ENCODE measurements at places on chromosomes 6 and 20.
A peak's percentile ranks its signal among the peaks of the same experiment; 100 is the strongest.

DNA sequence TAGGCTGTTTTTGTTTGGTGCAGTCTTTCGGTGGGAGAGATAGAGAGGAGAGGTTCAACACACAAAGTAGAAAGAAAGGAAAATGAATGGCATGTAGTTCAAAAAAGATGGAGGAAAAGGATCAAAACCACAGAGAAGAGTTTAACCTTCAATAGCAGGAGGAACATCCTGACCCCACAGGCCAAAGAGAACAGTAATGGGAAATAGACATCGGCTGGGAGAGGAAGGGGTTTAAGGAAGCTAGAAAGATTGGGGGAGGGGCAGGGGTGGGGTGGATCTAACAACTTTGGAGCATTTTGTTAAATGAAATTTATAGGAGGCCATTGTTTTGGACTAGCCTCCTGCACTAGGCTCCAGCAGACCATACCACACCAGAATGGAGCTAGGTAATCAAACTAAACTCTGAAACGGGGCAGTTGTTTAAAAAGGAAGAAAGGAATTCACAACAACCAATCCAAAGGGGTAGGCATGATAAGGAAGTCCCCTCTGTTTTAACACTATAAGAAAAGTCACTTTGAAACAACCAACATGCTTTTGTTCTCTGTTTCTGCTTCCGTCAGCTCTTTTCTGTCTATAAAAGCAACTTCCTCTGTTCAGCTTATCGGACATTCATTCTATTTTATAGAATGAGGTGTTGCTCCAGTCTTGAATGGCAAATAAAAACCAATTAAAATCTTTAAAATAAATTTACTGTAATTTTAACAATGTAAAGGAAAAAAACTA lies 82.6 kb downstream of the EPB41L2 start:
- DNase-seq, result no peak

GRCh38 chr6:147949981-147950622 lies 392.5 kb upstream of the SASH1 start:
- DNase-seq, result no peak

DNA sequence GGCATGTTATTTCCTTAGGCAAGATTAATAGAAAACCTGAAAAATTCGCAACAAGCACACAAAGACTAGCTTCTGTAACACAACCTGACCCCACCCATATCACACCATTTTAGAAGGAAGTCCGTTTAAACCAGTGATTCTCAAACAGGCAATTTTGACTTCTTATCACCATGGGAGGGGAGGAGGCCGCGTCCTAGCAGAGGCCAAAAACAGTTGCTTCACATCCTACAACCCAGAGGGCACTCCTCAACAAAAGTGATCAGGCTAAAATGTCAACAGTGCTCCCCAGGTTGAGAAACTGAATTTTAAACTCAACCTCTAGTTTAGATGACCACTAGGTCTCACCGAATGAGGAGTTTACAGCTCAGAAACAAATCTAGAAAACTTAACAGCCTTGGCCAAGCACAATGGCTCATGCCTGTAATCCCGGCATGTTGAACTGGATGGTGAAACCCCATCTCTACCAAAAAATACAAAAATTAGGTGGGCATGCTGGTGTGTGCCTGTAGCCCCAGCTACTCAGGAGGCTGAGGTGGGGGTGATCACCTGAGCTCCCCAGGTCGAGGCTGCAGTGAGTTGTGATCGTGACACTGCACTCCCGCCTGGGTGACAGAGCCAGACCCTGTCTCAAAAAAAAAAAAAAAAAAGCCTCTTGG lies 3.4 kb downstream of the SNX5 start:
- no peak for DNase-seq

GRCh38 chr6:148500402-148500801 lies 157.8 kb downstream of the SASH1 start:
- no peak for DNase-seq

DNA sequence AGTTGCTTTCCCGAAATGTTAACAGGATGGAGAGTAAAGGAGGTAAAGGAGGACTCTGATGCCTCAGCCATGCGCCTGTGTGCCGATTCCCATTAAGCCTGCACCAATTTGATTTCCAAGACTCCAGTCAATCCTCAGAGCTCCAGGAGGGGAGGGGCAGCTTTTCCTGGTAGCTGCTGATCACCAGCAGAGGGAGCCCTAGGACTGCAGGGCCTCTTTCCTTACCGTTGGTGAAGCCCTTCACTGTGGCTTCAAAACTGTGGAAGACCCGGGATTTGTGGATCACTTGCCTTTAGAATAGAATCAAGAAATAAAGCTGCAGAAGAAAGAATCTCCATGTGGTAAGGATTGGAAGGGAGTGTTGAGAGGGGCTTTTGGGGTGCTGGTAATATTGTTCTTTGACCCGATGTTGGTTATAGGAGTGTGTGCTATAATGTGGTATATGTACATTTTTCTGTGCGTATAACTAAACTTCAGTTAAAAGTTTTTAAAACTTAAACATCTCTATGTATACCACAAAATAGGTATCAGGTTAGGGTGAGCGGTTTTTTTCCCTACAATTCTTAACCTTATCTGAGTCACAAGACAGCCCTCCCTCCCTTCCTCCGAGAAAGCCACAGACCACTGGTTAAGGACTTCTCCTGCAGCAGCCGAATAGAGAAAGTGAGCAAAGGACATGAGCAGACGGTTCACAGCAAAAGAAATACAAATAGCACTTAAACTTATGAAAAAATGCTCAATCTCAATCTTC lies 6.9 kb upstream of the OSER1 start:
- DNase-seq, result peak; percentile 54

DNA sequence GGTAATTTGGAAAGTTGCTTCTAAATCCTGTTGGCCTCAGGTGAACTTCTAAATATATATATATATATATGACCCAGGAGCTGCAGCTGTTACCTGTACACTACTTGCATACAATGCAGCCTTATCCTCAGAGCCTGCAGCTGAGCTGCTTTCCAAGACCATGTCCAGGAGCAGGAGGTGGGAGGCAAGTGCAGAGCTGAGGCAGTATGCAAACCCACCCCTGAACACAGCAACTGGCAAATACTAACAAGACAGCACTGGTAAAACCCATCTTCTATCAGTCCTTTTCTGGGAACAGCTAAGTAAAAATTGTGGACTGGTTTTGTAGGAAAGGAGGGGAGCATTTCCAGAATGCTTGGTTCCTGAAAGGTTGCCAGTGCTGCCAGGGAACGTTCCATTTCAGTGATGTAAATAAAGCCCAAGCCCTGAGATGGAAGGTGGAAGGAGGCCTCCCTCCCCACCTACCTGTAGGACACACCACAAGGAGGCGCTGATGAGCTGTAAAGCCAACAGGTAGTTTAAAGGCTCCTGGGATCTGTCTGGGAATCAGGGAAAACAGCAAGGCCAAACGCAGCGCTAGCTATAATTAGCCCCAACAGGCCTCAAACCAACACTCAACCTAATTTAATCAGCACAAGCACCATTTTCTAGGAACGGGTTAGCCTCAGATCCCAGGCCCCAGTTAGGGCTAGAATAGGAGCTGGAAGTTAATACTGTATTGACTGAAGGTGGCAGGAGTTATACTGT lies 93.8 kb upstream of the MAP7 start:
- DNase-seq, result peak; percentile 73

- DNase-seq, result no peak
These were observed 84.9 kb upstream of the TMEM181 start for GRCh38 chr6:158474961-158475343.

GRCh38 chr6:132084811-132085509 lies 133.8 kb upstream of the CCN2 start:
- DNase-seq, result no peak

DNA sequence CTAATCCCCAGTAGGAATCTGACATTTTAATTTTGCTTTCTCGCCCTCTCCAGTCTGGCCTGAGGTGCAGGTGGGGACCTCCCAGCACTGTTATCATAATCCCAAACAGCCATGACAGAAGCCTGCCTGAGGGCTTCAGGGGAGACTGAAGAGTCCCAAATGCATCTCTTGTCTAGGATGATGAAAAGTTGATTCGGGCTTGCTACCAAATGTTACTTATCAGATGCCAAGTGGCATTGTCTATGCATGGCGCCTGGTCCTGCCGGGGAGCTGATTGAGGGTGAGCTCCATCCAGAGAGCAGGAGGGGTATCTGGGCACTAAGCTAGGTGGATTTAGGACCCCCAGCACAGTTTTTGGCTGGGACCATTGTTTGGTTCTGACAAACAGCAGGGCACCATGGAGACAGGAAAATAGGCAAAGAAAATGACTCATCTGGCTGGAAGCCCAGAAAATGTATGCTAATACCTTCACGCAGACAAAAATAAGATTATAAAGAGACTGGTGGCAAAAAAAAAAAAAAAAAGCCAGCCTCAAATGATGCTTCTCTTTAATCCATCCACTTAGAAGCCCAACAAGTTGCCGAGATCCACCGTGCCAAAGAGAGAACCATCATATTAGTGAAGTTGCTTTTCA lies 513.7 kb upstream of the SULF2 start:
- no peak for DNase-seq
